ENCODE measurements at places on chromosomes 12 and 14.
A peak's percentile ranks its signal among the peaks of the same experiment; 100 is the strongest.

- DNase-seq = no peak
These were observed 13.4 kb downstream of the LGALS3 start for GRCh38 chr14:55142466-55142865.

DNA sequence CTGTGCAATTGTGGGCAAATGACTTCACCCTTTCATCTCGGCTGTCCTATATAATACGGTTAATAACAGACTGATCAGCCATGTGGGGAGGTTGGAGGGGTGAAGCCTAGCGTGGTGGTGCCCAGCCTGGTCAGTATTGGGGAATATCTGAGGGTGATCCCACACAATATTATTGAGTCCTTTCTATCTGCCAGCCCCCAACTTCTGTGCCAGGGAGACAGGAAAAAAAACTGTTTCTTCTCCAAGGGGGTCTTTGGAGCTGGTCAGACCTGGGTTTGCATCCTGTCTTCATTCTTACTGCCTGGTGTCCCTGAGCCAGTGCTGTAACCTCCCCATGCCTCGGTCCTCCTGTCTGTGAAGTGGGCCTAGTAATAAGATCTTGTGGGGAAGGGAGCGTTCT, 6.5 kb downstream of the CYP46A1 start:
- no peak for DNase-seq

- no peak for DNase-seq
These were observed 25.4 kb upstream of the CPM start for GRCh38 chr12:68958322-68958721.

GRCh38 chr12:42192258-42192657, 45.8 kb downstream of the YAF2 start:
- DNase-seq = no peak

GRCh38 chr14:67260965-67261364, 19.7 kb downstream of the PALS1 start:
- no peak for DNase-seq

DNA sequence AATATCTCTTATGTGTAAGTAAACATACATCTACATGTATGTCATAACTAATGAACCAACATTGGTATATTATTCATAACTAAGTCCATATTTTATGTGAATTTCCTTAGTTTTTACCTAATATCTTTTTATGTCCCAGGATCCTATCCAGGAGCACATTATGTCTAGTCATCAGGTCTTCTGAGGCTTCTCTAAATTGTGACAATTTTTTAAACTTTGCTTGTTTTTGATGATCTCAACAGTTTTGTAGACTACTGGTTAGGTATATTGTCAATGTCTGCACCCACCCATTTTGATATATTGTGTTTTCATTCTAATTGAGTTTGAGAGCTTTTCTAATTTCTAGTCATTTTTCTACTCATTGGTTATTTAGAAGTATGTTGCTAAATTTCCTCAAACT, 288.2 kb upstream of the DIO3 start:
- DNase-seq = no peak

DNA sequence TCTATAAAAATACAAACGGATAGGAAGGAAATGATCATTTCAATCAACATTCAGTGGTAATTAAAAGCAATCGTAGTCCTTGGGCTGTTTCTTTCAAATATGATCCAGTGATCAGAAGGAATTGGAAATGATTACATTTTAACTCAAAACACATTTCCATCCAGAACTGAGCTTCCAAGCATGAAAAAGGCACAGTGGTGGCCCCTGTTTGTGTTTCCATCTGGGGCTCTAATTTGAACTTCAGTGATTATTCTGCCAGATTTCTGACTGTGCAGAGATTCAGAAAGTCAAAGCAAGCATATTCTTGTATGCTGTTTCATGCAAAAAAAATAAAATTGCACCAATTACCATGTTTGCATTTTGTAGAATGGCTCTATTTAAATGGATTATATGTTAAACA, 157.0 kb upstream of the LMNTD1 start:
- no peak for DNase-seq

- peak; percentile 37 for DNase-seq
These were observed 211.1 kb upstream of the RGS6 start for GRCh38 chr14:71720978-71721624.

- no peak for DNase-seq
These were observed 87.2 kb upstream of the FGD4 start for GRCh38 chr12:32312049-32312670.

DNA sequence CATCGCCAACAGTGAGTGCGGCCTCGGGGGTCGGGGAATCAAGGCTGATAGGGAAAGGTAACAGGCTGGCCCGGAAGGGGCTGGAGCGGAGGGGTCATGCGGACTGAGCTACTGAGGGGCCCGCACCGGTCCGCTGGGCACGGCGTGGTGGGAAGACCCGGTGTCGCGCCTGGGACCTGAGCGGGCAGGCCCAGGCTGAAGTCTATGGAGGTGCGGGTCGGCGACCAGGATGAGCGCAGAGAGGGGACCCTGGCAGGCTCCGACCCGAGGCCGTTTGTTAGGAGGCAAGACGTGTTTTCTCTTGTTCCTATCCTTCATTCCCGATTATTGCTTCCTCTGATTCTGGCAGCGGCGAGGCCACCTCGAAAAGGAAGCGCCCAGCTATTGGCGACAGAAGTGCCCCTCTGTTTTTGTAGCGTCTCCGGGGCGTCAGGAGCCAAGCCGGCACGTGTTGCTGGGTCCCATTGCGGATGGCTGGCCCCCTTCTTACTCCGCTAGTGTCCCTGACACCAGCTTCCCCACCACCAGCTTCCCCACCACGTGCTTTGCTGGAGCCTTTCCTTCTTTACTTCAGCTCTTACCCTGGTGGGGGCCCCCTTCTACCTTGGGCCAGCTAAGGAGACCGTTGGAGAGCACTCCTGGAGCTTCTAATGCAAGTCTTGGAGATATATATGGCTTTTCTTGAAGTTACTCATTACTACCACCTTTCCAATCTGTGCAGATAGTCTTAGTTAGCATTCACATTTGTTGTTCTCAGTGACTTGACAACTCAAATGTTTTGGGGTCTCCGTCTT, 653 bp downstream of the PA2G4 start:
- DNase-seq = peak; percentile 54

DNA sequence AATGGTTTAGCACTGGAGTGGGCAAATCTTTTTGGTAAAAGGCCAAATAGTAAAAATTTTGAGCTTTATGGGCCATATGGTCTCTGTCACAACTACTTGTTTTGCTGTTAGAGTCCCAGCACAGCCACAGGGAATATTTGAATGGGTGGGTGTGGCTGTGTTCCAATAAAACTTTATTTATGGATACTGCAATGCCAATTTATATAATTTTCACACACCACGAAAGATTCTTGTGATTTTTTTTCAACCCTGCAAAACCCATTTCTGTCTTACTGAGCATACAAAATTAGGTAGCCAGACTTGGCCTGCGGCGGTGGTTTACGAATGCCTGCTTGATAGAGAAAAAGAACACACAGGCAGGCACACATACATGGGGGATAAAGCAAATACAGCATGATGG, 28.3 kb downstream of the TMEM120B start:
- no peak for DNase-seq

GRCh38 chr12:29616664-29617406, 119.3 kb upstream of the OVCH1 start:
- no peak for DNase-seq

GRCh38 chr12:113170926-113171325, 14.4 kb downstream of the DDX54 start:
- no peak for DNase-seq

- no peak for DNase-seq
These were observed 4.2 kb upstream of the RIPK3 start for GRCh38 chr14:24343795-24344660.

GRCh38 chr12:131943389-131943788, 6.4 kb upstream of the EP400 start:
- no peak for DNase-seq
